ENCODE measurements at places on chromosomes 6 and 20. TPM values are rescaled to one million over a fixed set of nuclear protein-coding genes. Genes with fewer than 3 reads are reported as not detected.
A peak's percentile ranks its signal among the peaks of the same experiment; 100 is the strongest.

Gene DPPA5
- total RNA-seq, result not detected

DNA sequence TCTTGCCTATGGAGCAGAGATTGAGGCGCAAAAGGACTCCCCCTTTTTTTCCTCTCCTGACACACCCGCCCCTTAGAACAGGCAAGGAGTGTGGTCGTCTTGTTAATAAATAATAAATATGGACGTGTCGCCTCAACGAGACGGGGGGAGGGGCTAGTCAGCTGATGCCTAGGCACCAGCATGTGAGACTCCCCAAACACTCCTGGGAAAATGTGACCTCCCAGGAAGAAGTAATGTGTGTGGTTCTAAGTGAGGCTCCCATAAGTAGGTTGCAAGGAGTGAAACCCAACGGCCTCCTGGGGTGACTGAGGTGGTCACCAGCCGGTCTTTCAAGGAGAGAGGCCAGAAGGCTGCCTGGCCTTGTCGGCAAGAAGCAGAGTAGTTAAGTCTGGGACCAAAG, 1.1 kb upstream of the FAXC start:
- H3K27me3 ChIP-seq, result peaks cover 15% of the 10 kb centered on the region
- DNase-seq, result peak; percentile 33
- peak overlapping the region; percentile 96 for H3K4me3 ChIP-seq
- H3K4me1 ChIP-seq, result peaks cover 26% of the 10 kb centered on the region
- H3K27ac ChIP-seq, result no peak overlapping the region
- no peaks in the 10 kb centered on the region for H3K36me3 ChIP-seq

GRCh38 chr6:157847846-157848245, 24.8 kb downstream of the SNX9 start:
- H3K27ac ChIP-seq, result no peak overlapping the region
- no peaks in the 10 kb centered on the region for H3K36me3 ChIP-seq
- no peaks in the 10 kb centered on the region for H3K27me3 ChIP-seq
- H3K4me1 ChIP-seq, result peaks cover 15% of the 10 kb centered on the region

GRCh38 chr6:90251295-90251992, 45.2 kb downstream of the BACH2 start:
- H3K4me1 ChIP-seq, result no peaks in the 10 kb centered on the region
- no peak overlapping the region for H3K4me3 ChIP-seq
- DNase-seq, result no peak
- no peaks in the 10 kb centered on the region for H3K36me3 ChIP-seq

DNA sequence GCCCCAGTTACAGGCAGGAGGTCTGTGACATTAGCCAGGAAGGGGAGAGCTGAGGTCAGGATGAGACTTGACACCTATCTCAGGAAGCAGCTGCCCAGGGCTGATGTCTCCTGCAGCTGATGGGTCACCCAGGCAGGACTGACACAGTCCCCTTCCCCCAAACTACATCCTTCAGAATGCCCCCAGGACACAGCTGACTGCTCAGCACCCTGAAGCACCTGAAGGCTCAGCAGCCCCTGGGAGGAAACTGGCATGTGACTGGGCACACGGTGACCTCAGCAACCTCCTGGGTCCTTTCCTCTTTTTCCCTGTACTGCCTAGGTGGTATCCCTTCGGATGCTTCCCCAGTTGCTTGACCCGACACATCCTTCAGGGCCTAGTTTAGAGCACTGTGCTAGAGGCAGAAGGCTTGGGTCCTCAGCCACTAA, 1.9 kb downstream of the SDC4 start:
- H3K27me3 ChIP-seq, result no peaks in the 10 kb centered on the region
- peaks cover 59% of the 10 kb centered on the region for H3K4me1 ChIP-seq
- no peak overlapping the region for H3K27ac ChIP-seq
- no peaks in the 10 kb centered on the region for H3K36me3 ChIP-seq

DNA sequence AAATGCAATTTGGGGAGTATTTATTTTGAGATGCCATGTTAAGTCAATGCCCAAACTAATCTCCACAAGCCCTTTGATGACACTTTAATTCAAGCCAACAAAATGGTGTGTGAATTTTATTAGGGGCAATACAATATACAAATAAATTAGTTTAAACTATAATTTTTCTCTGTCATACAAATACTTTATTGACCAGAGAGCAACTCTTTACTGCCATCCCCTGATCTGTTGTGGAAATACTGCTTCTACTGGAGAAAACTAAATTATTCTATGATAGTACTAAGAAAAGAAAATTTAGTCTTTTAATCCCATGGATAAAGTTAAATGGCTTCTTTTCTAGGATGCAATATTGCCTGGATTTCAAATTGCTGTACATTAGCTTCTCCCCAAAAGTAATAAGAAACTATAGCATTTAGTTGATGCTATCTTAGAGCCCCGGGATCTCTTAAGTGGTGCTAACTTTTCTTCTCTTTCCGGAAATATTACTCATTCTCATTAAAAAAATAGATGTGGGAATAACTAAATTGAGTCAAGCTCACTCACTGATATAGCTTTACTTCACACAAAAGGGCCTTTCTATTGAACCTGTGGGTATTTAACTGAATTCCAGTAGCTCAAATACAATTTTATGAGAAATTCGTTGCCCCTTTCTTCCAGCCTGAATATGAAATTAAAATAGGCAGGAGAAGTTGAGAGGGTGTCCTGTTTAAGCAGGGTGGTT, 49.2 kb downstream of the SMPDL3A start:
- no peaks in the 10 kb centered on the region for H3K27me3 ChIP-seq
- no peaks in the 10 kb centered on the region for H3K36me3 ChIP-seq
- H3K4me3 ChIP-seq, result no peak overlapping the region
- no peak overlapping the region for H3K27ac ChIP-seq
- no peak for DNase-seq
- peaks cover 9% of the 10 kb centered on the region for H3K4me1 ChIP-seq

Gene GCNT2
- 48.4 TPM for total RNA-seq

- H3K27ac ChIP-seq, result no peak overlapping the region
- DNase-seq, result no peak
- no peaks in the 10 kb centered on the region for H3K4me1 ChIP-seq
- no peaks in the 10 kb centered on the region for H3K36me3 ChIP-seq
- H3K4me3 ChIP-seq, result no peak overlapping the region
Observed at GRCh38 chr6:102981490-102982015, 1588.0 kb downstream of the GRIK2 start.

- no peaks in the 10 kb centered on the region for H3K36me3 ChIP-seq
- no peak overlapping the region for H3K27ac ChIP-seq
- H3K4me3 ChIP-seq, result no peak overlapping the region
- no peak for DNase-seq
- H3K4me1 ChIP-seq, result no peaks in the 10 kb centered on the region
Observed at GRCh38 chr6:105504706-105505105, 101.8 kb upstream of the PREP start.

GRCh38 chr6:122758927-122759334, 20.6 kb upstream of the FABP7 start:
- no peak for DNase-seq
- H3K4me1 ChIP-seq, result peaks cover 11% of the 10 kb centered on the region
- no peaks in the 10 kb centered on the region for H3K27me3 ChIP-seq

Gene TREM2
- total RNA-seq, result not detected

GRCh38 chr6:134315189-134315588, 2.7 kb downstream of the SGK1 start:
- no peaks in the 10 kb centered on the region for H3K36me3 ChIP-seq
- no peak overlapping the region for H3K4me3 ChIP-seq
- H3K27ac ChIP-seq, result no peak overlapping the region
- no peak for DNase-seq
- peaks cover 13% of the 10 kb centered on the region for H3K27me3 ChIP-seq

DNA sequence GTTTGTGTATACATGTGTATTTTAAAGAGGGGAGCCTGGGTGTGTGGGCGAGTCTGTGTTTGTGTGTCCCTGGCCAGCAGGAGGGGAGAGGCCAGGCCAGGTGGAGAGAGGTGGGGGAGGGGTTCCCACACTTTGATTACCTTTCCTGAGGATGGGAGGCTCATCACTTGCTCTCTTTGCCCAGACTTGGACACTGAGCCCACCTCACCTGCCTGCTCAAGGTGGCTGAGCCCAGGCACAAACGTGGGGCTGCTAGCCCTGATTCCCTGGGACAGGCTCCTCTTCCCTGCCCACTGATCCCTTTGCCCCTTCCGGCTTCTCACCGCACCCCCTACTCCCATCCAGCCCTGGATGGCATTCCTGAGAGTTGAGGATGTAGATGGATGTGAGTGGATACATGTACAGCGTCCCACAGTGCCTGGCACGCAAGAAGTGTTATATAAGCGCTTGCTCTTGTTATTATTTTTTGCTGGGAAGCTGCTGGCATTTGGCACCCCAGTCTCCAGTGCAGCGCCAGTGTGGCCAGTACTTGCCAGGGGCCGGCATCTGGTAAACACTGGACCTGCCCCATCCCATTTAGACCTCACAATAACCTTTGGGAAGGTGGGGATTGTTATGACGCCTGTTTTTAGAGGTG, 2.7 kb downstream of the CEBPB start:
- H3K4me3 ChIP-seq, result no peak overlapping the region
- H3K4me1 ChIP-seq, result peaks cover 12% of the 10 kb centered on the region

Gene SYCP2L
- total RNA-seq, result 12.5 TPM

- H3K27me3 ChIP-seq, result peaks cover 63% of the 10 kb centered on the region
- peaks cover 7% of the 10 kb centered on the region for H3K4me1 ChIP-seq
- DNase-seq, result no peak
- H3K4me3 ChIP-seq, result no peak overlapping the region
Observed at GRCh38 chr20:63490416-63490815, 8.5 kb downstream of the EEF1A2 start.

DNA sequence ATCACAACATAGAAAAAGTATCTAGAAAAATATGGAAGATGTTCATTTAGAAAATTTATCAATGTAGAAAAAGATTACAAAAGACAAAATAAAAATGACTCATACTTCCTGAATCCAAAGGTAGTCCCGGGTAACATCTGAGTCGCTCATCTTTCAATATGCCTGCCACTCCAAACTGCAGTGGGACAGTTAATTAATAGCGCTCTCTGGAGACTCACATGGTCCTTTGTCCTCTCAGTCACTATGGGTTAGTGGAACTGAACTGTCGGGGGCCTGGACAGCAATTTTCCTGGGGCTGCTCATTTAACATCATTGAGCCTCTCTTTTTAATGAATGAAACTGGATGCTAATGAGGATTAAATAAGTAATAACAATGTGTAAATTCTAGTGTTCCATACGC, 103.4 kb downstream of the MAP3K4 start:
- no peaks in the 10 kb centered on the region for H3K27me3 ChIP-seq
- no peak overlapping the region for H3K27ac ChIP-seq
- peaks cover 10% of the 10 kb centered on the region for H3K4me1 ChIP-seq
- H3K36me3 ChIP-seq, result peaks cover 12% of the 10 kb centered on the region
- peak; percentile 20 for DNase-seq
- H3K4me3 ChIP-seq, result no peak overlapping the region

Gene NKX2-2
- not detected for total RNA-seq

DNA sequence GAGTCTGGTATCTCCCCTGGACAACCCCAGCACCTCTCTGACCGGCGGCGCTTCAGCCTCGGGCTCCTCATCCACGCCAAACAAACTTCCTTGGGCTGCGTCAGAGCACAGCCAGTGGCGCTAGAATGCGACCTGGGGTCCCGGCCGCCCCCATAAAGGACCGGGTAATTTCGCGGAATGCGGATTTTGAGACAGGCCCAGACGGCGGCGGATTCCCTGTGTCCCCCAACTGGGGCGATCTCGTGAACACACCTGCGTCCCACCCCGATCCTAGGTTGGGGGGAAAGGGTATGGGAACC, 1.6 kb downstream of the FOXP4 start:
- H3K4me1 ChIP-seq, result peaks cover 58% of the 10 kb centered on the region
- peak overlapping the region; percentile 89 for H3K4me3 ChIP-seq
- H3K36me3 ChIP-seq, result no peaks in the 10 kb centered on the region
- H3K27me3 ChIP-seq, result peaks cover 89% of the 10 kb centered on the region

GRCh38 chr6:122471107-122472021, at the start of gene SERINC1:
Gene SERINC1 (minus strand): TSS chr6:122471807. CDS start chr6:122471737, 70 bp downstream.
- peak within 1 kb of the TSS; percentile 91 for H3K27ac ChIP-seq
- H3K4me3 ChIP-seq, result peak within 1 kb of the TSS; percentile 88
- H3K36me3 ChIP-seq, result no peaks in the 10 kb centered on the region
- peak; percentile 97 for DNase-seq

Gene FGD2
- 0.06 TPM for total RNA-seq

- no peaks in the 10 kb centered on the region for H3K4me1 ChIP-seq
- H3K4me3 ChIP-seq, result no peak overlapping the region
- no peaks in the 10 kb centered on the region for H3K27me3 ChIP-seq
- DNase-seq, result no peak
Observed at GRCh38 chr6:4308364-4308763, 173.0 kb upstream of the ECI2 start.

DNA sequence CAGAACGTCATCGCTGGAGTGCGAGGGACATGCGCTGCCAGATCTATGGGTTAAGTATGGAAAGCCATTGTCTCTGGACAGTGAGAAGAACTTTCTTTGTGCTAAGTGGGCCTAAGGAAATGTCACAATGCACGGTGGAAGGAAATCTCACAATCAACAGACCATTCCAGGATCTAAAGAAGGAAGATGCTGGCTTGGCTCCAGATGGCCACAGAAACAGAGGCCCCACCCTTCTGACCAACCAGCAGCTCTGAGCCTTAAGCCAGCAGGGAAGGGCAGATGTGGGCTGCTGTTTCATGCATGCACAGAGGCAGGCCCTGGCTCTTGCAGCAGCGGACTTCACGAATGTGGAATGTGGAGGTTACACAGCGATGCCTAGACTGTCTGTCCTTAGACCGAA, 156.3 kb downstream of the SOBP start:
- no peak for DNase-seq
- H3K4me1 ChIP-seq, result peaks cover 10% of the 10 kb centered on the region
- no peaks in the 10 kb centered on the region for H3K36me3 ChIP-seq
- H3K27ac ChIP-seq, result no peak overlapping the region
- H3K27me3 ChIP-seq, result no peaks in the 10 kb centered on the region

- H3K4me3 ChIP-seq, result peak overlapping the region; percentile 68
- H3K27me3 ChIP-seq, result peaks cover 23% of the 10 kb centered on the region
- no peaks in the 10 kb centered on the region for H3K4me1 ChIP-seq
- no peaks in the 10 kb centered on the region for H3K36me3 ChIP-seq
- DNase-seq, result peak; percentile 67
Observed at GRCh38 chr20:43667341-43668132, 623 bp downstream of the MYBL2 start.

DNA sequence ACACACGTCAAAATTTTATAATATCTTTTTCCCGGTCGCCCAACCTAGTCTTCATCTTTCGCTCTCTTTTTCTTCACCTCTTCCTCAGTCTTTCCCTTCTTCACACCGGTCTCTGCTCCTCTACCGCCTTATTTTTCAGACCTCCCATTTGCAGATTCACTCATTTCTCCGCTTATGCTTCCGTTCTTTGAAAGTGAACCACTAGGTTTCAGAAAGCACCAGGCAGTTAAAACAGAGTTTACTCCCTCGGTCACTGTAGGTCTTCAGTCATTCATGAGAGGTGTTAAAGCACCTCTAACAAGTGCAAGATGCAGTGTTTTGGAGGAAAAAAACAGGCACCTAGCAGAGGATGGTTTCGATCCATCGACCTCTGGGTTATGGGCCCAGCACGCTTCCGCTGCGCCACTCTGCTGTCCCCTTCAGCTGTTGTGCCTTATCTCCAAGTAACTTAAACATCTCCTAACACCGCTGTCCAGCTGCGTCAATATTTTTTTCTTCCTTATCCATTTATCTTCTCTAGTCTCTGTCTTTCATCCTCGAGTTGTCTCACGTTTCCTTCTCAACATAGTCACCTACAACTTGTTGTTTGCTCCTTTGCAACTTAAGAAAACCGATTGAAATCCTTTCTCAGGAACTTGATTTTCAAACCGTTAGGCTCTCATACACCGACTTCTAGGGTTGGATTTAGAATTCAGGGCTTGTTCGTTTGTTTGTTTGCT, 119.7 kb upstream of the ZNF184 start:
- peaks cover 10% of the 10 kb centered on the region for H3K4me1 ChIP-seq
- H3K27me3 ChIP-seq, result peaks cover 48% of the 10 kb centered on the region
- no peaks in the 10 kb centered on the region for H3K36me3 ChIP-seq
- H3K27ac ChIP-seq, result no peak overlapping the region
- peak; percentile 76 for DNase-seq

Gene RPS6KA2
- 14.3 TPM for total RNA-seq

Gene POM121L2
- total RNA-seq, result not detected

All from neural progenitor cell (in vitro differentiated cells).